ENCODE measurements at places on chromosomes 12 and 14.

DNA sequence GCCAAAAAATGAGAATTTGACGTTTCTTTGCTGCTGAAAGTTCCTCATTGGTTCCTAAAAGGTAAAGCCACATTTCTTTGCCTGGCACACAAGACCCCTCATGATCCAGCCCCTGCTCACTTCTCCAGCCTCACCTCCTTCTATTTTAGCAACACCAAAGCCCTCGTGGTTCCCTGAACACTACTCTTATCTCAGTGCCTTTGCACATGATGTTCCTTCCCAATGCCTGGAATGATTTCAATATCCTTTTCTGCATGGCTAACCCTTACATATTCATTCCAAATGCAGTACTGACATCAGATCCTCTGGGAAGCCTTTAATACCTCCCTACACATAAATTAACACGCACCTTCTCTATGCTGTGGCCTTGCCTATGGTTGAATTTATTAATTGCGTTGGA, 39.9 kb downstream of the GLT8D2 start:
- no peak for DNase-seq

- DNase-seq: no peak
Measured at GRCh38 chr14:37592482-37593408, 2.3 kb downstream of the FOXA1 start.

GRCh38 chr12:105822131-105823105, 316.3 kb downstream of the NUAK1 start:
- no peak for DNase-seq

DNA sequence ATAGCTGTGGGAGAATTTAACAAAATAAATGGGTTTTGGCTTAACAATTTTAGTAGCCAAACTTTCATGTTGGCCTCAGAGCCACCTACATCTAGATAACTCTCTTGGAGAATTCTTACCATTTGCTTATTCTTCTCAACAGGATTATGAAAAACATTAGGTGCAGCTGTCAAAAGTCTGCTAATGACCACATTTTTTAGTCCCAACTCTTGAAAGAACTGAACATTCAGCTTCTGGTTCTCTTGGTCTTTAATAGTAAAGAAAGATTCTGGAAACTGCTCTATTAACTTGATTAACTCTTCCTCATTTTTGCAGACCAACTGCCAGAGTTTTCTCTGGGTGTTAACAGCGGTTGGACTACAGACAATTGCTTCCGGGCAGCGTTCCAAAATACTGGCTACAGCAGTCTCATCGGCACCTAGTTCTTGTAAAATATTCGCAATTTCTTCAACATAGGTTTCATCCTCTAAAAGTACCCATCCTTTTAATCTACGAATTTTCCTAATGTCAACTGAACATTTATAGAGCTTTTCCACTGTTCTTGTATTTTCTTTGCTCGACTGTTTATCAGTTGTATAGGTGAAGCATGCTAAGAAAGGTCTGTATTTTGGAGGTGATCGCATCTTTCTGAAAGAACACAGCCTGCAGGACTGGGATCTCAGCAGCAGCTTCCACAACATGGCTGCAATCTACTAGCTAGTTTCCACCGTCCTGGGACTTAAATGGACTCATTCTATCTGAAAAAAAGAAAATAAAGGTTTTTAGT, 8.7 kb downstream of the MTERF2 start:
- no peak for DNase-seq

GRCh38 chr14:32201816-32202490, at the start of gene RNU6-7:
Gene RNU6-7, plus strand, starts transcription at chr14:32202045.
- peak; percentile 14 for DNase-seq

GRCh38 chr14:77157740-77158139, 16.1 kb upstream of the ZDHHC22 start:
- DNase-seq: no peak

GRCh38 chr12:130452546-130452945, 114.9 kb downstream of the PIWIL1 start:
- DNase-seq: no peak

DNA sequence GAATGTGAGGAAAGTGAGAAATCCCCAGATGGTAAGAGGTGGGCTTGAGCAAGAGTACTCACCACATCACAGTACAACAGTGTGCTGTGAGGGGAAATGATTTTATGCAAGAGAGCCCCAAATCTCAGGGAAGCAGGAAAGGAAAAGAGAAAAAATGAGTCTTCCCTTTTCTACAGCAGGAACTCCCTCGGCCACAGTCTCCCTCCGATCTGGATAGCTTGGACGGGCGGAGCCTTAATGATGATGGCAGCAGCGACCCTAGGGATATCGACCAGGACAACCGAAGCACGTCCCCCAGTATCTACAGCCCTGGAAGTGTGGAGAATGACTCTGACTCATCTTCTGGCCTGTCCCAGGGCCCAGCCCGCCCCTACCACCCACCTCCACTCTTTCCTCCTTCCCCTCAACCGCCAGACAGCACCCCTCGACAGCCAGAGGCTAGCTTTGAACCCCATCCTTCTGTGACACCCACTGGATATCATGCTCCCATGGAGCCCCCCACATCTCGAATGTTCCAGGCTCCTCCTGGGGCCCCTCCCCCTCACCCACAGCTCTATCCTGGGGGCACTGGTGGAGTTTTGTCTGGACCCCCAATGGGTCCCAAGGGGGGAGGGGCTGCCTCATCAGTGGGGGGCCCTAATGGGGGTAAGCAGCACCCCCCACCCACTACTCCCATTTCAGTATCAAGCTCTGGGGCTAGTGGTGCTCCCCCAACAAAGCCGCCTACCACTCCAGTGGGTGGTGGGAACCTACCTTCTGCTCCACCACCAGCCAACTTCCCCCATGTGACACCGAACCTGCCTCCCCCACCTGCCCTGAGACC, 7.8 kb downstream of the ATN1 start:
- DNase-seq: no peak

GRCh38 chr12:79360286-79360685, 330.5 kb downstream of the PAWR start:
- no peak for DNase-seq

- DNase-seq: no peak
Measured at GRCh38 chr12:124613151-124613585, 45.8 kb upstream of the NCOR2 start.

DNA sequence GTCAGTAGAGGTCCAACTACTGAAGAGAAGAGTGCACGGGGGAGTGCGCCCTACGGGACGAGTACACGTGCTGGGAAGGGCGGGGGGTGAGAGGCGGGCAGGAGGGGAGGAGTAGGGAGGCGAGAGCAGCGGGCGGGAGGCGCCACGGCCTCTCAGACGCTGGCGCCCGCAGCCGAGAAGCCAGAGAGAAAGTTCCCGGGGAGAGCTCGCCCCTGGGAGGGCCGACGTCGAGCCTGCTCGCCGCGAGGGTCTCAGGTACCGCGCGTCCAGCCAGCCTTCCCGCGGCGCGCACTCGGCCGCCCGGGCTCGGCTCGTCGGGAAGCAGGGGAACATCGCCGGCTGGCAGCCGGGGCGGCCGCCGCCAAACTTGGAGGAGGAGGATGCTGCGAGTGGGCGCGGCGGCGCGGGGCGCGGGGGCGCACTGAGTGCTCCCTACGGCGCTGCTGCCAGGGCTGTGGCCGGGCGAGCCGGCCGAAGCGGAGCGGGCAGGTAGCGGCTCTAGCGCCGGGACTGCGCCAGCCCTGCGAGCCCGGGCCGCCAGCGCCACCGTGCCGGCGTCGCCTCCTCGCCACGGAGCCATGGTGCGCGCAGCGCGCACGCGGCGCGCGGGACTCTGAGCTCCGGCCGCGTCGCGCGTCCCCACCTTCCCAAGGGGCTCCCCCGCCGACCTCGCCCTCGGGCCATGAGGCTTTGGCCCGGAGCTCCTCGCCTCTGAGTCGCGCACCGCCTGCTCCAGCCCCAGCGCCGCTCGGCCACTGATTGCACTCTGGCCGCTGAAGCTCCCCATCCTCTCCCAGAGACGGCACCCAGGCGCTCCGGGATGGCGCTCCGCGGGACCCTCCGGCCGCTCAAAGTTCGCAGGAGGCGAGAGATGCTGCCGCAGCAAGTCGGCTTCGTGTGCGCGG, at the start of gene SLC24A4:
Gene SLC24A4, plus strand, starts transcription at position 155 of the 905 bp plus-strand sequence. Its CDS starts 666 bp downstream, at position 821.
- DNase-seq: no peak

DNA sequence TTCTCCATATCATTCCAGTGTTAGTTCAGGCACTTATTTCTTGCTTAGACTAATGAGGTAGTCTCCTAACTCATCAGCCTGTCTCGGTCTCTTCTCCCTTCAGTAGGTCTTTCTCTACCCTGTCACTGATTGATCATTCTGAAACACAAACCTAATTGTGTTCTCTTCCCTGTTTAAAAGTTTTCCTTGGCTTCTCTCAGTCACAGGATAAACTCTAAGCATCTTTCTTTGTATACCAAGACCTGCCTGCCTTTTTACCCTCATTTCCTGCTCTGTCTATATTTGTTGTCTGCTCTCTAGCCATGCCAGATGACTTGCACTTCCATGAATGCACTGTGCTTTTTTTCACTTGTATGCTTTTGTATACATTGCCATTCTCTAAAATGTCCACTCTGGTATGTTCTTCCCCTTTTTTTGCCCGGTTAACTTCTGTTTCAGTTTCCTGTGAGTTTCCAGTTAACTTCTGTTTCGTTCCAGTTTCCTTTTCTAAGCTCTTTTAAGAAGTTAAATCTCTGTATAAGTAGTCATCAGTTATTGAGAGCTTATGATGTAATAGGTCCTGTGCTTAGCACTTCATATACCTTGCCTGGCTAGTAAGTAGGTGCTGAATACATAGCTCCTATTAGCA, 12.8 kb downstream of the DIP2B start:
- DNase-seq: no peak

- no peak for DNase-seq
Measured at GRCh38 chr14:58821421-58821820, 183.7 kb downstream of the DACT1 start.

- no peak for DNase-seq
Measured at GRCh38 chr14:80636071-80636470, 305.5 kb downstream of the CEP128 start.

GRCh38 chr14:93086441-93087055, 29.2 kb downstream of the ITPK1 start:
- no peak for DNase-seq

DNA sequence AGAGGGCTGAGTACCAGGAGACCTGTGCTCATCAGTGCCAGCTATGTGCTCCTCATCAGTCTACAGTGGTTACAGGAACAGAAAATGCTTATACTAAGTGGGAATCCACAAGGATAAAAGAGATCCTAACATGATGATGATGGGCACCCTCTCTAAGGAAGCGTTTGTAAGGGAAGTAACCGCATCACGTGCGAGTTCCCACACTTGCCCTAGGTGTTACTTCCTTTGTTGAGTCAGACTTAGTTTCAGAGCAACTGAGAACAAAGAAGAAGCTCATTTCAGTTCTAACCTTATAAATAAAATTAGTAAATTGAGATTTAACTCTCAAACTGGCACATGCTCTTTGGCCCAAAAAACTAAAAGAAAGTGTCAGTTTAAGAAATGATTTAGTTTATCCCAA, 956.4 kb upstream of the TMEM132C start:
- no peak for DNase-seq

GRCh38 chr14:74711651-74712050, 1.2 kb downstream of the AREL1 start:
- no peak for DNase-seq

DNA sequence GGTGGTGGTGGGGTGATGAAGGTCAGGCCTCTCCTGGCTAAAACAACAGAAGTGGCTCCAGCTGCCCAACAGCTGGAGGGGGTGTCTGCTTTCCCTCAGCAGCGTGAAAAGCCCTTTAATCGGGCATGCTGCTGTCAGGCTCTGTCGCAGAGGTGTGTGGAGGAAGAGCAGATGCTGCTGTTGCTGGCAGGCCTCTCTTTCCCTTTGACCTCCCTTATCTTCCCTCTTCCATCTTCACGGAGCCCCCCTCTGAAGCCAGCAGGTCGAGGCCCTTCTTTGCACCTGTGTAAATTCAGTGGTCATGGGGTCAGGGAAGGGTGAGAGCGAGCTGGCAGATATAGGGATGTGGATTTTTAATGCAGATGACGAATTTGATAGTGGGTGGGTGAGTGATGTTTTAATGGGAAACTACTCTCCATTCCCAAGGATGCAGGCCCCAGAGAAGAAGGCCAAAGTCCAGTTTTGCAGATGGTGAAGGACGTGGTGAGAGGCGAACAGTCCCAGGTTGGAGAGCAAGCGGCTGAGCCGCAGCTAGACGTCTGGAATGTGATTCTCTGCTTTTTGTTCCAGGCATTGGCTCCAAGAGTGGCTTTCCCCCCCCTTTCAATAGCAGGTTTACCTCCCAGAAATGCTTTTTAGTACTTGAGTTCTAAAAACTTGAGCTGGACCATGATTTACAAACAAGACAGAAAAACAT, 64.0 kb downstream of the SMOC1 start:
- no peak for DNase-seq

GRCh38 chr14:101726954-101727302, 34.6 kb upstream of the PPP2R5C start:
- no peak for DNase-seq

GRCh38 chr12:21384261-21384660, 11.6 kb downstream of the IAPP start:
- no peak for DNase-seq

GRCh38 chr12:15230751-15231150, 9.5 kb upstream of the RERG start:
- DNase-seq: no peak

- DNase-seq: no peak
Measured at GRCh38 chr12:91732086-91732485, 413.6 kb downstream of the BTG1 start.

DNA sequence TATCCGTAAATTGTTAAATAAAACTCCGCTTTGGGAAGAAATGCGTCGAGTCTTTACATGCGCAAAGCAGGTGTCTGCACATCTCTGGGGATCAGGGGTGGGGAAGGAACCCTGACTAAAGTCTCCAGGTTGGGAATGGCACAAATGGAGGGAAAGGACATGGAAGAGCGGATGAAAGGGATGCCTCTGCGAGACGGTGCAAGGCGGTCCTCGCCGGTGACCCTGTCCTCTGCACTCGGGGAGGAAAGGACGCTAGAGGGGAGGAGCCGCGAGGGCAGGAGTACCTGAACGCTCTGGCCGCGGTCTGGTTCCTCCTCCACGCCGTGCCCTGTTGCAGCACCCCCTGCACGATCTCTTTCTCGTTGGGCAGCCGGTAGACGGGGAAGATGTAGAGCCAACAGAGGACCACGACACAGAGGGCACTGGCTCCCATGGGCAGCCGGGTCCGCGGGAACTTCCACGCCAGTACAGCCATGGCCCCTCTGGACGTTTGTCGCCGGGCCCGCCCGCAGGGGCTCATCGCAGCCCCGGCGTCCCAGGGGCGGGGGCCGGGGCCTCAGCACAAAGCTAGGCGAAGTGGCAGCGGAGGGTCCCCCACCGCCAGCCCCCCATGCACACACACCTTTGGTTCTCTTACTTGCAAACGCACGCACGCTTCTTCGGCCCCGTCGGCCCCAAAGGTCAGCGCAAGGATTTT, 646 bp downstream of the ST8SIA1 start:
- DNase-seq: no peak

- DNase-seq: peak; percentile 32
Measured at GRCh38 chr12:10722502-10722904, 620 bp downstream of the YBX3 start.

DNA sequence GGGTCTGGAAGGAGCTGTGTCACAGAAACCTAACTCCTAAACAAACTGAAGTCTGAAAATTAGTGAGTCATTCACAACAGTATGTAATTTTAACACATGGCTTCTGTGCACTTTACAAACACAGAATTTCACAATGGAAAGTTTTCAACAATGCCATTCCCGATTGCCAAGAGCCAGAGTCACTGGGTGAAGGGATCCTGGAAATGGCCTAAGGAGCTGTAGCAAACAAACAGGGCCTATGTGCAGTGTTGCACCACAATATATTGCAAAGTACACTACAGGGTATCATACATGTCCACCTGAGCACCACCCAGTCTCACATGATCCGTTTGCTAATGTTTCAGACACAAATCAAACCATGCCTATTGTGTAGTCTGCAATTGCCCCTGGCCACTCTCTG, 184.7 kb upstream of the OTX2 start:
- DNase-seq: no peak

- no peak for DNase-seq
Measured at GRCh38 chr12:112319395-112319794, 62.8 kb downstream of the HECTD4 start.

All from activated CD4-positive, alpha-beta T cell treated with anti-CD3 and anti-CD28 coated beads for 24 hours (primary cell).